ENCODE measurements at places on chromosomes 11 and 22. TPM values are rescaled to one million over a fixed set of nuclear protein-coding genes. Genes with fewer than 3 reads are reported as not detected.

Gene GGT1
- 85.7 TPM for total RNA-seq

Gene C1QTNF4
- total RNA-seq: 0.07 TPM

Gene MPPED2
- not detected for total RNA-seq

Gene MOV10L1
- total RNA-seq: 0.10 TPM

Gene CRYBB3
- total RNA-seq: not detected

Gene CD151
- 740 TPM for total RNA-seq

Gene NEFH
- 0.12 TPM for total RNA-seq

Gene IRAG1
- total RNA-seq: 0.04 TPM

Gene USP2
- 1.3 TPM for total RNA-seq

Gene IGHMBP2
- 15.1 TPM for total RNA-seq

Gene GPR83
- total RNA-seq: 0.08 TPM

Gene ANO1
- 4.0 TPM for total RNA-seq

Gene TEX12
- not detected for total RNA-seq

Gene RIMBP3C
- total RNA-seq: 0.28 TPM

Gene MS4A4A
- total RNA-seq: not detected

Gene C11orf86
- total RNA-seq: 61.9 TPM

Gene PDGFD
- 8.4 TPM for total RNA-seq

Gene VEGFB
- 47.6 TPM for total RNA-seq

Gene SCO2
- 5.7 TPM for total RNA-seq

Gene PRG3
- not detected for total RNA-seq

Gene SLC22A9
- total RNA-seq: not detected

Gene UBQLN3
- total RNA-seq: not detected

Gene TMPRSS6
- total RNA-seq: not detected

Gene FOLR2
- not detected for total RNA-seq

Gene GGTLC3
- total RNA-seq: not detected

Gene CRY2
- 4.9 TPM for total RNA-seq

Gene TMPRSS13
- total RNA-seq: not detected

Gene IFITM1
- 0.17 TPM for total RNA-seq

Gene NUDT8
- 11.1 TPM for total RNA-seq

Gene UBASH3B
- 34.4 TPM for total RNA-seq

Gene OR52I2
- total RNA-seq: not detected

Gene ZC3H7B
- 25.7 TPM for total RNA-seq

Data from A549 treated with dexamethasone at 1 μM for 4 hours (cell line).